ENCODE measurements at places on chromosomes 6 and 20.

- no peak overlapping the region for H3K4me3 ChIP-seq
- no peak overlapping the region for H3K27ac ChIP-seq
- H3K36me3 ChIP-seq: no peaks in the 10 kb centered on the region
Measured at GRCh38 chr6:20693466-20694063, 159.3 kb downstream of the CDKAL1 start.

DNA sequence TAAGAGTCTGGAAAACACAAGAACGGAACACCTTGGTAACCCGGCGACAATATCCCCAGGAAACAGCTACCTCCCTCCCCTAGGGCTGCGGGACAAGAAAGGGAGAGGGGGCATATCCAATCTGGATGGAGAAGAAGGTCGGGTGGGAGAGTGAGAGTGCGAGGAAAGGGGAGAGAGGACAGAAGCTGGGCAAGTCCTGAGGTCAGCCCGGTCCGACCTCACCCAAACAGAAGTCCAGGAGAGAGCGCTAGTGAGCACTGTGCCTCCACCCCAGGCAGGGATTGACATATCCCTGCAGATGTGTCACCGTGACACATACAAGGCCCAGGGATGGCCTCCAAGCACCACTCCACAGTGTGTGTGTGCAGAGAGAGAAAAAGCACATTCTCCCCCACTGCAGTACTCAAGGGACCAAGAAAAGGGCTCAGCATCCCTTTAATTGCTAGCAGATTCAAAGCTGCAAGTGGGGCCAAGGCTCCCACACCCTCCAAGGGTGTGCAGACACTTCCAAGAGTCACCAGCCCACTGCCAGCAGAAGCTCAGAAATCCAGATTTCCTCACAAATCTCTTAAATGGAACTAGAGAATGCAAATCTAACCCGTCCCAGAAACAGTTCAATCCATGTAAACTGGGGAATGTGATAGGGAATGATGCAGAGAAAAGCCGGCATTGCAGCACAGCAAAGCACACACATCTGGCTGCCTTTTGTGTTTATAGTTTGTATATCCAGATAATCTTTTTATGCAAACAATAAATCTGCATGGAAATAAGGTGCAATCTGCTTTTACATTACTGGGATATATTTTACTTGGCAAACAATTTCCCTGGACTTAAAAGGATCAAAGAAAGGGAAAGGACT lies 3.1 kb downstream of the PXDC1 start:
- H3K36me3 ChIP-seq: no peaks in the 10 kb centered on the region
- H3K4me3 ChIP-seq: no peak overlapping the region
- no peaks in the 10 kb centered on the region for H3K4me1 ChIP-seq
- peak; percentile 49 for DNase-seq
- no peak overlapping the region for H3K27ac ChIP-seq
- peaks cover 28% of the 10 kb centered on the region for H3K27me3 ChIP-seq

DNA sequence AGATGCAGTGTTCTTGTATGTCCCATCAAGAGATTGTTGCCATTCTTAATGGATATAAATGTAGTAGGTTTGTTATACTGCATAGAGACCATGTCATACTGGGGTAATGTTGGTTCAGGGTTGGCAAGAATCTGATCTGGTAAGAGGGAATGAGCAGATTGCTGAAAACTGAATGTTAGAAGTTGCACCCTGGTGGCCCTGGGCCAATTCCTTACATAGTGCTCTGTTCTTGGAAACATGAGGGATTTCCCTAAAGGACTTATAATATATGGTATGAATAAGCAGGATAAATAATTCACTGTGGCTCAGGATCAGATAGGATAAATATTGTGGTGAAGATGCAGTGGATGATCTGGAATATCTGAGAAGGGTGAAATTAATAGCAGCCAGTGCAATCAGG lies 70.2 kb downstream of the ANKS1A start:
- no peak overlapping the region for H3K27ac ChIP-seq
- no peaks in the 10 kb centered on the region for H3K27me3 ChIP-seq
- no peak for DNase-seq
- no peaks in the 10 kb centered on the region for H3K4me1 ChIP-seq
- no peaks in the 10 kb centered on the region for H3K36me3 ChIP-seq

DNA sequence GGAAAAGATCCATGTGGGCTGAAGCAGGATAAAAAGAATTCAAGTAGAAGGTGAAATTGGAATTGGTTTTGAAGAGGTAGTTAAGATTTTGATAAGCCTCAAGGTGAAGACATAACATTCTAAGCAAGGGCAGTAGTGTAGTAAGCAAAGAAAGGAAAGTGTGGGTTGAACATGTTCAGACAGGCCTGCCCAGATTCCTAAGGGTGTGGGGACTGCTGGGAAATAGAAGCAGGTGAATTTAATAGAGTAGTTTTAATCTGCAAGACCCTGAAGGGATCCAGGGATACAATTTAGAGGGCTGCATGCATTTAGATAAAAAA lies 19.1 kb downstream of the TAB2 start:
- H3K27ac ChIP-seq: no peak overlapping the region
- no peak overlapping the region for H3K4me3 ChIP-seq
- H3K4me1 ChIP-seq: no peaks in the 10 kb centered on the region

DNA sequence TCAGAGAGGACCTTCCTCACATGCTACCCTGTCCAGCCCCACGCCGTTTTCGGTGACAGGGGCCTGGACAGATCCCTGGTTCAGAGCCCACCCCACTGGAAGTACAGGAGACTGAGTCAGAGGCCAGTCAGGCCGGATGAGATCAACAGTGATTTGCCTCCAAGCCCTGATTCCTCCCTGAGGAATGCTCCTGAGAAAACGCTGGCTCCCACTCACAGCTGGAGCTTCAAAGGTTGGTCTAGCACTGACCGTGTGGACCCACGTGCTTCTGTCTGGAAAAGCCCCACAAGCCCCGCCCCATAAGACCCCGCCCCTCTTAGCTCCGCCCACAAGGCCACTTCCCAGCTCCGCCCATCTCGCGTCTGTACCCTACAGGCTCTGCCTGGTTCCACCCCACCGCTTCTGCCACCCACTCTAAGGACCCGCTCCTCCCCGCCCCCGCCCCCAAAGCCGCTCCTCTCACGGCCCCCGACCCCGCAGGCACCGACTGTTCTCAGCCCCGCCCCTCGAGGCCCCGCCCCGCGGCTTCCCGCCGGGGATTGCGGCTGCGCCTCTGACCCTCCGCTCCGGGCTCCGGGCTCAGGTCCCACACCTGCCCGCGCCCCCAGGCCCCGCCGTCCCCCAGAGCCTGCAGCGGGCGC lies 64.9 kb upstream of the BHLHE23 start:
- peaks cover 85% of the 10 kb centered on the region for H3K27me3 ChIP-seq
- H3K4me1 ChIP-seq: no peaks in the 10 kb centered on the region
- H3K27ac ChIP-seq: no peak overlapping the region
- no peak for DNase-seq
- no peak overlapping the region for H3K4me3 ChIP-seq

DNA sequence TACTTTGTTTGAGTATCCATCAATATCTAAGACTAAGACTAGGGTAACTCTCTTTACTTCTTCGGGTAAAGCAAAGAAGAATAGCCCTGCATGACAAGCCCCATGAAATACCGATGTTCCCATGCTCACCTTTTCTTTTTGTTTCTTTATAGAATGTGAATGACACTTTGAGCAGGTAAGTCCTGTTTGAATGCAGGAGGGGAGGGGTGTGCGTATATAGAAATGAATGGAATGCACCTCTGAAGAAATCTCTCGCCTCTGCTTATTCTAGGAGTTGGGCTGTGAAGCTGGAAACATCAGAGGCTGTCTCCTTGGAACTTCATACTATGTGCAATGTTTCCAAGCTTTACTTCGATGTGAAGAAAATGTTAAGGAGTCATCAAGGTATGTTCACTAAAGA lies 10.3 kb downstream of the TRIM38 start:
- no peak overlapping the region for H3K4me3 ChIP-seq
- H3K27ac ChIP-seq: no peak overlapping the region
- H3K36me3 ChIP-seq: no peaks in the 10 kb centered on the region
